ENCODE measurements at places on chromosomes 6 and 20.

GRCh38 chr6:117603821-117604220 lies 1.5 kb upstream of the GOPC start:
- no peak for DNase-seq

DNA sequence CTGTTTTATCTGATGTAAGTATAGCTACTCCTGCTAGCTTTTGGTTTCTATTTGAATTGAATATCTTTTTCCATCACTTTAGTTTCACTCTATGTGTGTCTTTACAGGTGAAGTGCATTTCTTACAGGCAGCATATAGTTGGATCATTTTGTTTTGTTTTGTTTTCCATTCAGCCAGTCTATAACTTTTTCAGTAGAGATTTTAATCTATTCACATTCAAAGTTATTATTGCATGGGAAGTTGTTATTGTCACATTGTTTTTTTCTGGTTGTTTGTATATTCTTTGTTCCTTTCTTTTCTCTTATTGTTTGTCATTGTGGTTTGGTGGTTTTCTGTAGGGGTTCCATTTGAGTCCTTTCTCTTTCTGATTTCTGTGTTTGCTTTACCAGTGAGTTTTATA lies 151.2 kb downstream of the PDE10A start:
- DNase-seq, result no peak

- no peak for DNase-seq
Observed at GRCh38 chr6:34723203-34723602, 26.6 kb upstream of the ILRUN start.

DNA sequence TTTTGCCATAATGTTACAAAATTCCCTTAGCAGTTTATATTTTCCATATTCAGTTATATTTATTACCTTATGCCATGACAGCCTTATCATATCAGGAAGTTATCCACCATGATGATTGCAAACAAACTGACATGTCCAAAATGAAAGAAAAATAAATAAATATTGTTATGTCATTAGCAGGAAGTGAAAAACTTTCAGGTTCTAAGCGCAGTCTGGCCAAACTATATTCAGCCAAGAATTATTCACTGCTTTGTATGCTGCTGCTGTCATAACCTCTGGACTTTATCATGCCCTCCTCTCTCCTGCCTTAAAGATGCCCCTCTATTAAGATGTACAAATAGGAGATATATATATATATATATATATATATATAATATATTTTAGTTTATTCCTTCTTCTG lies 27.7 kb upstream of the DEFB112 start:
- DNase-seq, result no peak

DNA sequence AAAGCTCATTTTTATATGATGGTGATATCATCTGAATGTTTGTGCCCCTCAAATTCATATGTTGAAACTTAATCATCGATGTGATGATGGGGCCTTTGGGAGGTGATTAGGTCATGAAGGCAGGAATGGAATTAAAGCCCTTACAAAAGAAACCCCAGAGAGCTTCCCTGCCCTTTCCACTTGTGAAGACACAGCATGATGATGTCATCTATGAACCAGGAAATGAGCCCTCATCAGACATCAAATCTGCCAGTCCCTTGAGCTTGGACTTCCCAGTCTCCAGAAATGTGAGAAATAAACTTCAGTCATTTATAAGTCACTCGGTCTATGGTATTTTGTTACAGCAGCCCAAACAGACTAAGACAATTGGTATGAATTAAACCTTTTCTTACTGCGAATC lies 153.1 kb downstream of the MYB start:
- no peak for DNase-seq

DNA sequence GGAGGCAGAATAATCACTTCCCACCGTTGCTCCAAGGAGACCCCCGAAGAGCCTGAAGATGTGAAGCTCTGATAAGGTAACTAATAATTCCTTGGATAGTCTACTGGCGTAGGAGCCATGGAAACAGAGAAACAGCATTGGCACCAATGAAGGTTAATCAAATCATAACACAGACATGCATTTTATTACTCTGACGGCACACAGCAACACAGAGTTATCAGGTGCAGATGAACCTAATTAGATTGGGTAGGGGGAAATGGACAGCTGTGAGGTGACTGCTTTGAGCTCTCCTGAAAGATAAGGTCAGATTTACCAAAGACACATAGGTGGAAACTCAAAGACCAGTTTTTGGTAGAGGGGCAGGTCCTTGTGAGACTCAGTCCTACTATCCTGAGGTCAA lies 544.0 kb upstream of the AGPAT4 start:
- DNase-seq, result peak; percentile 91

DNA sequence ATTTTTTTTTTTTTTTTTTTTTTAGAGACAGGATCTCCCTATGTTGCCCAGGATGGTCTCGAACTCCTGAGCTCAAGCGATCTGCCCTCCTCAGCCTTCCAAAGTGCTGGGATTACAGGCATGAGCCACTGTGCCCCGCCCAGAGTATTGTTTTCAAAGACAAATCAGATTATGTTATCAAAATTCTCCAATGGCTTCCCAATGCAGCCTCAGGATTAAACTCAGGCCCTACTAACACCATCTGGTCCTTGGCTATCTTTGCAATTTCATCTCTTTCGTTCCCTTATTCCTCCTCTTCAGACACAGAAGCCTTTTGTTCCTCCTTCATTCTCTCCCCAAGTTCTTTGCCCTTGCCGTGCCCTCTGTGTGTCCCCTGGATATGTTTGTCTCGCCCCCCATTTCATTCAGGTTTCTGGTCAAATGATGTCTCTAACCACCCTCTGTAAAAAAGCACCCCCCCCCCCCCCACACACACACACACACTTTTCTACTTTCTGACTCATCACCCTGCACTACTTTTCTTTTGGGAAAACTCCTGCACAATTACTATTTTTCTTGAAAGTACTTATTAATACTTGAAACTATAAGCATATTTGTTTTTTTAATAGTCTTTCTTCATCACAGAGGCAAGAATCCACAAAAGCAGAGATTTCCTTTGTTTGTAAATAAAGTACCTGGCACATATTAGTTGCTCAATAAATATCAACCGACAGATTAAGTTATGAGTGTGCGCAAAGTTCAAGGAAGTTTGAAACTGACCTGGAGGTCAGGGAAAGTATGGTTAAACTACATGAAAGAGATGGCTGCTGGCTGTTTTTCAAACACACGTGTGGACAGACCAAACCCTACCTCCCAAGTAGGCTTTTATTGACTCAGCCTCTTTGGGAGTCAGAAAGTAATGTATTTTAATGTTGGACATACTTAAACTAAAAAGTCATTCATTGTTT lies 16.7 kb downstream of the BTN1A1 start:
- no peak for DNase-seq

- DNase-seq, result no peak
Observed at GRCh38 chr6:42393339-42393738, 58.4 kb downstream of the TRERF1 start.

DNA sequence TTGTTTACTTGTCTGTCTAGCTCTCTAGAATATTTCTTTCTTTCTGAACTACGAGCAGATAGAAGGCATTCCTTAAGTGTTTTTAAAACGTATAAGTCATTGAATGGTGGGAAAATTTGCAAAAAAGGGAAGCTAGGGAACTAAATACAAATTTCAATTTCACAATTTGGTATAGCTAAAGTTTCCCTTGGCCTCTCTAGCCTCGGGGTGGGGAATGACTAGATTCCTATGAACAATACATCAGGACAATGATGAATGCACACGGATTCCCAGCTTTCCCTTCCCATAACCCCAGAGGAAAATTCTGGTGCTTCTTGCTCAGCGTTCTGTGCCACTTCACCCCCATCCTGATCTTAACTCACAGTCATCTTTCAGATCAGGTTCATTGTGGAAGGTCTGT lies 113.3 kb upstream of the ASF1A start:
- DNase-seq, result no peak

GRCh38 chr6:157982102-157982562 lies 469 bp downstream of the SYNJ2 start:
- no peak for DNase-seq

DNA sequence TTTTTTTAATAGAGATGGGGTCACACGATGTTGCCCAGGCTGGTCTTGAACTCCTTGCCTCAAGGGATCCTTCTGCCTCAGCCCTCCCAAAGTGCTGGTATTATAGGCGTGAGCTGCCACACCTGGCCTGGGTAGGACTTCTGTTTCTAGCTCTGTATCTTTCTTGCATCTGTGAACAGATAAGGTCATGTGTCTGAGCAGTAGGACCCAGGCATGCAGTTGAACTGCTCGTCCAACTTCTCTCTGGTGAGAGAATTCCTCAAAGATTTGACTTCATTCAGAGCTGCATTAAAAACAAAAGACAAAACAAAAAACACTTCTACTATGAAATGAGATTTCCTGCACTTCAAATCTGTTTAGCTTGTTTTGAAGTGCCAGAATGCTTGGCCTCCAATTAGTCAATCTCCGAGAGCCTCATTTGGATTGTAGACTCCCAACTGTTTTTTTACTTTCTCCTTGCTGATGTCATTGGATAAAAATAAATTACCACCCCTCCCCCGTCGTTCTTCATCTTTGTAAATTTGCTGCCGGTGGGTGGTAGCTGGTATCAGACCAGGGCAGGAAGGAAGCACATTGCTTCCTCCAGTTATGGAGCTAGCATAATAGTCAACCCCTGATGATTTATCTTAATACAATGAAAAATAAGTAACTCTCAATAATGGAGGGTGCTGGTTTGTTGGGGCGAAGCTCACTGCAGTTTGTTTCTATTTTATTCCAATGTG lies 17.6 kb downstream of the CD109 start:
- DNase-seq, result no peak

GRCh38 chr6:162681447-162681846 lies 46.1 kb downstream of the PRKN start:
- DNase-seq, result no peak

- peak; percentile 54 for DNase-seq
Observed at GRCh38 chr6:163725008-163725941, 310.8 kb downstream of the QKI start.

DNA sequence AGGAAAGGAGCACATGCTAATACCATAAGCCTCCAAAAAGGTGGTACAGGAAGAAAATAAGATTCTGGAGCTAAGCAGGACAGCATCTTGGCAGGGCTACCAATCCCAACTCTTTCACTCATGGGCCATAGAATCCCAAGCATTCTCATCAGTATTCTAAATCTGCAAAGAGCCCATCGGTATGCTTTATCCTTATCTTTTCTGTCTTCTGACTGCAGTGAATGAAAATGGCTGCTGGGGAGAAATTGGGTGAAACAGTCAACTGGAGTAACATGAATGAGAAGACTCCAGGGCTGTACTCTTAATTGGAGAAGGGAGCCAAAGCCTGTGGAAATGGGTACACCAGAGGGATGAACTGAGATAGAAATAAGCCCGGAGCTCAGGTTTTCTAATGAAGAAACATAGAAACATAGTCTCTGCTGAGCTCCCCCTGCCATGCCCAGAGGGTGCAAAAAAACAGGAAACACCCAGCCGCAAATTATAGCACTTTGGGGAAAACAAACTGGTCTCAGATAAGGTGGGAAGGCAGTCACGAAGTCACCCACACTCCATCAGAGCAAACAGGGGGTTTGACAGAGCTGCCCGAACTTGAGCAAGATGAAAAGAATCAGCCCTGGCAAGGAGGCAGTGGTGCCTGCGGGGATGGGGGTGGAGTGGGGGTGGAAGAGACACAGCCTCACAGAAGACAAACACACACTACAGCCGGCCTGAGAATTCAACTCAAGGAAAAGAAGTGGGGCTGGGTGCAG lies 35.4 kb upstream of the E2F3 start:
- no peak for DNase-seq

DNA sequence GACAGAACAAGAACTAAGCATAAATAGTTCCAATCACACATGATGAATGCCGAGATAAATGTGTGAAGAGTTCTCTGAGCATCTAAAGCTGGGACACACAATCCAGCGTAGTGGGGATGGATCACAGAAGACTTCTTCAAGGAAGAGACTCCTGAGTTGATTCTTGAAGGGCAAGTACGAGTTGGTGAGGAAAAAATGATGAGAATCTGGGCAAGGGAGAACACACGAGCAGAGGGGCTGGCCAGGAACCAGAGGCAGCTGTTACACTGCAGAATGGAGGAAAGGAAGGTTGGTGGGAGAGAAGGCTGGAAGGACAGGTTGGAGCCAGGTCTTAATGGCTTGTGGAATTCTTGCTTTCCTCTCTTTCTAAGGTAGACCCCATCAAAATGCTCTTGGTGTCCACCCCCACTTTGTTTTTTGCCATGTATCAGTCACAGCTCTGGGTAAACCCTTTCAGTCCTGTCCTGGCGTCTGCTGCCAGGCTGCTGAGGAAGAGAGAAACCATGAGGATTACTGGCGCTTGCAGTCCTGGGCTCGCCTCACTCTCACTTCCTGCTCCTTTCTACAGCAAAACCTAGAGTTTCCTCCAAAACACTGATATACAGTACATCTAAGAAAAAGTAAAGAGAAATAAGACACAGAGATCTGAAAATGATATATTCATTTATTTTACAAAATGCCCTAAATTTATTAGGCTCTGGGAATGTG lies 127.6 kb upstream of the FAM184A start:
- DNase-seq, result no peak

- no peak for DNase-seq
Observed at GRCh38 chr6:30583921-30584320, 12.7 kb downstream of the ABCF1 start.

DNA sequence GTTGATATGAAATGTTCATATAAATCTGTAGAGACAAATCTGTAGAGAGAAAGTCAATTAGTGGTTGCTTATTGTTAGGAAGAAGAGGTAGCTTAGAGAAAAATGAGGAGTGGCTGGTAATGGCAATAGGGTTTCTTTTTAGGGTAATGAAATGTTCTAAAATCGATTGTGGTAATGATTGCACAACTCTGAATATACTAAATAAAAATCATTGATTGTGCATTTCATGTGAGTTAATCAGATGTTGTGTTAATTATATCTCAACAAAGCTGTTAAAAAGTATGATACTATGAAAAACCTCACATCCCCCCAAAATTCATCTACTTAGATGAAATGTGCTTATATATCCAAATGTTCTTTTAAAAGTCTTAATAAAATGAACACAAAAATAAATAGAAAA lies 84.2 kb downstream of the CEP57L1 start:
- no peak for DNase-seq

- DNase-seq, result peak; percentile 52
Observed at GRCh38 chr6:138109042-138109997, 2.1 kb upstream of the PERP start.

GRCh38 chr6:158361068-158361467 lies 48.8 kb downstream of the TULP4 start:
- no peak for DNase-seq

DNA sequence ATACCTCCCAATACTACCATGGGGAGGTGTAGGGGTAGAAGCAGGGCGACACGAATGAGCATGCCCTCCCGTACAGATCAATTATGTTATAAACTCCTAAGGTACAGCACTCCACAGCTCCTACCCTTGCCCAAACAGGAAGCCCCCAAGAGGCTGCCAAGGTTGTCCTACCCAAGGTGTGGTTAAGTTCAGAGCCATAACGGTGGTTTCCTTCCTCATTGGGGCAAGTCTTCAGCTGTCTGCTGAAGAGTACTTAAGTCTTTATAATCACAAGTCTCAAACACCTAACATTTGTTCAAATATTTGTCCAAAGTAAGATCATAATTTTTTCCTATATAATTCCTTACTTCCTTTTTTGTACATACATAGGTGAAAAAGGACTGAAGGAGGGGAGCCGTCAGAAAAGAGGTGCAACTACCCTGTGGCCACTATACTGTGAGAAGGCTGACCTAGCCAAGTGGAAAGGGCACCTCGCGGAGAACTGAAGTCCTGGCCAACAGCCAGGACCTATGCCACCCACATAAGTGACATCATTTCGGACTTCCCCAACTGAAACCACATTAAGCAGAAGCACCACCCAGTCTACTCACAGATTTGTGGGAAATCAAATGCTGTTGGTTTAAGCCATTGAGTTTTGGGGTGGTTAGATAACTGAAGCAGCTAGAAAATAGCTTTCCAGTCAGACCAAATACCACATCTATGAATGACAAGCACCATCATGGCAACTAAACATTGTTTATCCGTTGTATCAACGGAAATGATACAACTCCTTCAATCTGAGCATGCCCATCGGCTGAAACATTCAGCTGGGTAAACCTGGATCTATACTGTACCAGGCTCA lies 2.9 kb upstream of the RAB22A start:
- DNase-seq, result no peak
